ENCODE measurements at places on chromosomes 11 and 22.

- peak; percentile 25 for DNase-seq
These were observed 71.8 kb downstream of the UBASH3B start for GRCh38 chr11:122727101-122727929.

DNA sequence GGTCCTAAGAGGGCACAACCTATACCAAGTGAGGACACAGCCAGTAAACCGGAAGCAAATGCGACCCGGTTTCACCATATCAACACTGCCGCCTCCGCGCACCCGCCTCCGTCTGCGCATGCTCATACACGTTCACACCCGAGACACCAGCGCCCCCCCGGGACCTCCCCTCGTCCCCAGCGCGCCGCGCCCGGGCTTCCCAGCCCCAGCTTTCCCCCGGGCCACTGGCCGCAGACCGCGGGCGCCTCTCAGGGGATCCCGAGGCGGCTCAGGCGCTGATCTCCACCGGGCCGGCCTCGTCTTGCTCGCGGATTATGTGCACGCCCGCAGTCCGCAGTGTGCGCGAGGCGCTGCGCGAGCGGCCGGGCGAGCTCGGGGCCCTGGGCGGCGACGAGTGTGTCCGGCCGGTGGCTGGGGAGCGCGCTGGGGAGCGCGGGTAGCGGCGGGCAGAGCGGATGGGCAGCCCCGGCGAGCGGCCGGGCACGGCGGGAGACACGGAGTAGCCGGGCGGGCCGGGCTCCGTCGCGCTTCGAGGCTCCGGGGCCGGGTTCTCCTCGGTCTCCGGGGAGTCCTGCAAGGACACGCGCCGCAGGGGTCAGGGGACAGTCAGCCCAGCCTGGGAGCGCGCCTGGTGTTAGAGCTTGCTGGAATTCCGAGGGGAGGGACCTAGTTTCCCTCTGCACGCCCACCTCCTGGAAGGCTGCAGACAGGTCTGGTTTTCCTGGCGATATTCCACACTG, 2.0 kb downstream of the HEPN1 start:
- no peak for DNase-seq

- DNase-seq = no peak
These were observed 53.4 kb upstream of the CCND1 start for GRCh38 chr11:69587454-69588090.

DNA sequence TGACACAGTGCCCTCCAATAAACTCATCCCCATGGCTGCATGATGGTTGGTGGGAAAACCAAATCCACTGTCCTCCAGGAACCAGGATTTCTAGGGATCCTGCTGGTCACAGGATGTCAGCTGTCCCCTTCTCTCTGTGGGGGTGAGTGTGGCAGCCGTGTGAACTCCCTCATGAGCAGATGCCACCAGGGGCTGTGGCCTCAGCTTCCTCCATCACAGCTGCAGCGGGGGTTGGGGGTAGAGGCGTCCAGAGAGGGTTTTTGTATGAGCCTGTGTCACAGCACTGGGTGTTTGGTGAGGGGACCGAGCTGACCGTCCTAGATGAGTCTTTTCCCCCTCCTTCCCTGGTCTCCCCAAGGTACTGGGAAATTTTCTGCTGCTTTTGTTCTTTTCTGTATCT, 26.4 kb downstream of the IGLL5 start:
- no peak for DNase-seq

DNA sequence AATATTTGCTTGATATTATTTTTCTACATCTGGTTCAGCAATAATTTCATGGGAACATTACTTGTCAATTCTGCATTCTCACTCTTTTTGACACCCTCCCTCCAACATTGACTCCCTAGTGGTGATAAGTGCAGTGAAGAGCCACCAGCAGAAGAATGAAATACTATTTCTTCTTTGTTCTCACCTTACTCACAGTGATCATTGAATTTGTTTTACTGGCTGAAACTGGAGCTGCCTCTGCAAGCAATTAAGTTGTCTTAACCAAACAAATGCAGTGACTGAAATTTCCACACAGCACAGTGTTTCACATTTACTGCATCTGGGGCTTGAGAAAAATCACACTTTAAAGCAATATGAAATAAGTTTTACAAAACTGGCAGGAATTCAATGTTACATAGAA, 189.8 kb downstream of the JRKL start:
- no peak for DNase-seq

DNA sequence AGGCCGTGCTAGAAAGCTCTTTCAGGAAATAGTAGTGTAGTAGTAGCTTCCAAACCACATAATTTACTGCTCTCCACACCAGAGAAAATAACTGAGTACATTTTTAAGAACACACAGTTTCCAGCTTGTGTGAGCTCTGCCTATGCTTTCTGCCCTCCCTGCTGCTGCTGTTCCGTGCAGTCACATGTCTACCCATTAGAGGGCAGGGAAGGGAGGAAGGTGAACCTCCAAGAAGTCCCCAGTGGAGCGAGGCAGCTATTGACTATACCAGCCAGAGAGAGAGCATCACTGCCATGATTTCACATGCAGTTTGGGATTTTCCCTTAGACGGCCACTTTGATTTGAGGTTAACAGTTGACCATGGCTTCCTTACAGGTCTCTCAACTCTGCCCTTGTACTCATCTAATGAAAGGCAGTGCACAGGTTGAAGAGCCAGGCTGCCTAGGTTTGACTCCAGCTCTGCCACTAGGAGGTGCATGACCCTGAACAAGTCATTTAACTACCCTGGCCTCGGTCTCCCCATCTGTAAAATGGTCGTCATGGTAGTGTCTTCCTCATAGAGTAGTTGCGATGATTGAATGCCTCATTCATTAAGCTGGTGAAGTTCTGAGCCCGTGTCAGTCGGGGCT, 19.7 kb upstream of the CTTN start:
- DNase-seq = no peak

- peak; percentile 66 for DNase-seq
These were observed 38.6 kb downstream of the ETS1 start for GRCh38 chr11:128548649-128549255.

DNA sequence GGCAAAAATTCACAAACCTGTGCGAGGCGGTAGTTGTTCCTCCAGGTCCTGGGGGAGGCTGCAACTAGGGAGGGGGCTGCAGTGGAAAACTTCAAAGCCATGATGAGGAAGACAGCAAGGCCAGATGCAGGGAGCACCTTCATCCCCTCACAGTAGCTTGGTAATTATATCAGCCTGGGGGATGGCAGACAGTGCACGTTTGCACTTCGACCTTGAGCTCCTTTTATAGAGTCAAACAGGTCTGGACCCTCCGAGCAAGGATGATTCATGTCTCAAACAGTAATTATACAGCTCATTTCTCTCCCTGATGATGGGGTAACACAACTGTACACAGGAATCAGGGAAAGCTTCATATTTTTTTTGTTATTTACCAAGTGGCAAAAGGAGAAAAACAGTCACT, at the start of gene MMP20:
Gene MMP20, minus strand, starts transcription at position 156 of the 400 bp plus-strand sequence. Its CDS starts 13 bp downstream, at position 143.
- DNase-seq = no peak

DNA sequence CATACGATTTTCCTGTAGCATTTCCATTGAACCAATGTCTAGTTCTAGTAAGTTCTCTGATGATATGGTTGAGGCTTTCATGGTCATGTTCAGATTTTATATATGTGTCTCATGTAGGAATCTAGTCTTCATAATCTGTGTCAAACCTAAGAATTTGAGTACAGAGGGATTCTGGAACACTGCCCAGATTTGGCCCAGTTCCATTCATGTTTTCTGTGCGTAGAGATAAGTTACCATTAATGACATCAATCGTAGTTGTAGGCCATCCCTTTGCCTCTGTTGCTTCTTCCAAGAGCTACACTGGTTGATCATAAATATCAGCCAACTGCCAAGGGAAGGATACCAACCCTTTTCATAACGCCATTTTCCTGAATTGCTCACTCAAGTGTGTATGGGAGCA, 23.3 kb downstream of the ST3GAL4 start:
- DNase-seq = no peak

DNA sequence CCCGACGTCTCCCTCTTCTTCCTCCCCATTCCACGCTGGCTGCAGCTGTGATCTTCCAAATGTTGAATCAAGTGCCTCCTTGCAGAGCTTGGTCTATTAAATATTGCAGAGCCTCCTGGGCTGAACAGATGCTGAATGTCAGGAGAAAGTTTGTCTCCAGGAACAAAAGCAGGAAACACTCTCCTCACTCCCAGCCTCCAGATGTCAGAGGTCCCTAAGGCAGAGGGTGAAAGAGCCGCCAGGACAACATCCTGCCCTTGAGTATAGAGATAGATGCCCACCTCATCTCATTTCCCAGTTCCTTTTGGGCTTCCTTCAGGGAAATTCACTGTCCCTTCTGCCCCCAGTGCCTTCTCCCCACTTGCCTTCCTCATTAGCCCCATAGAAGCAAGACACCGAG, 40.8 kb upstream of the IGSF9B start:
- DNase-seq = no peak

DNA sequence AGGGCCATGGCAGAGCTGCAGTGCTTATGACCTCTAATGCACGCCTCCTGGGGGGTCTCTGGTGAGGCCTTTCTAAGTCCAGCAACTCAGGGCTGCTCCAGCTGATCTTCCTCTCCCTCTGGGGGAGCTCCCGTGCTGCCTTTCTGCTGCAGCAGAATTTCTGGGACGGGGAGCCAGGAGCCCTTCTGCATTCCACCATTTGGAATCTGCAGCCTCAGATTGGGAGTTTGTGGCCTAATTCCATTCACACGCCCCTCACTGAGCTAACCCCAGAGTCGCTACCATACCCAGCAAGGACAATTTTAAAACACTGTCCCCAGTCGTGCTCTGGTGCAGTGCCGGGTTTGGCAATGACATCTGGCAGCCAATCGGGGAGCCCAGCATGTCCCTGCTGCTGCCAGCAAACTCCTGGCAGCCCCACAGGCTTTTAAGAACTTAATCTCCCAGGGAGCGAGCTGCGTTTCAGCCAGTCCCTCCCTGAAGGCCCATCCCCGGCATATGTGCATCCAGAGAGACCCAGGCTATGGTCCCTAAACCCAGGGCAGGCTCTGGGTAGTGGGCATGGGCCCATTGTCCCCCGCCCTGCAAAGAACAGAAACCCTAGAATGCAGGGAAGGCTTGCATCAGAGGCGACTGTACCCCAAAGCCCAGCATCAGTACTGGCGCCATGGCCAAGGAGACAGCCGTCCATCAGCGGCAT, 4.7 kb downstream of the SHANK2 start:
- DNase-seq = no peak

DNA sequence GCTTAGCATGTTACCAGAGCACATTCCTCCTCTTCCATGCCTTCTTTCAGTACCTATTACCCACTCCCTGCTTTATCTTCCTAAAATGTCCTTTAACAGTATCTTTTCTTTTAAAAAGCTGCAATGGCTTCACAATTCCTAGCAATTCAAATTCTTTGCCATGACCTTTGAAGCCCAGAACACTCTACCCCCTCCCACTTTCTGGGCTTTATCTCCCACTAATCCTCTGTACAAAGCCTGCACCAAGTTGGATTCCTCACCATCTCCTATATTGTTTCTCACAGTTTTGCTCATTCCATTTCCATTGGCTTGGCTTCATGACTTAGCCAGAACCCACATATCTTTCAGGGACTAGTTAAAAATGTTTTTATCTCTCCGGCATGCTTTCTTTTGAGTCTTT, 80.9 kb downstream of the FAM76B start:
- DNase-seq = no peak

GRCh38 chr22:37406441-37407235, 20.6 kb downstream of the ELFN2 start:
- DNase-seq = no peak

DNA sequence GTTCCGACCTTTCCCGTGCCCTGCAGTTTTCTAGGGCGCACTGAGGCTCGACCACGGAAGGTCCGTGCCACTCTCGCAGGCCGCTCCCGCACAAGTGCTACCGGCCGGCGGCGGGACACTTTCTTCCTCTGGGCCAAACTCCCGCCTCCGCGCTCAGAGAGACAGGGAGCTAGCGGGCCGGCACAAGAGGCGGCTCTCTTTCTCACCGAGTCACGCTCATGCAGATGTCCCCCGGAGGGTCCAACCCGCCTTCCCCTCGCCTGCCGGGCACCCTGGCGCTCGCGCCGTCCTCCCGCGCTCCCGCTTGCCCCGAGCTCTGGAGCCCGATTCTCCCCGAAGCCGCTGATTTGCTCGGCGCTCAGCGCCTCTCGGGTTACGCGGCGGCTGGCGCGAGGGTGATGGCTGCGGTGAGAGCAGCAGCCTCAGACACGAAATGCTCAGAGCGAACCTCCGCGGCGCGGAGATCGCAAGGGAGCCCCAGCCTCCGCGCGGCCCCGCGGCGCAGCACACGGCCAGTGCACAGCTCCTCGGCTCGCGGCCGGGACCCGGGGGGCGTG, 1.0 kb downstream of the LMO1 start:
- peak; percentile 33 for DNase-seq

GRCh38 chr22:50708474-50708873, 29.5 kb upstream of the ACR start:
- DNase-seq = no peak

DNA sequence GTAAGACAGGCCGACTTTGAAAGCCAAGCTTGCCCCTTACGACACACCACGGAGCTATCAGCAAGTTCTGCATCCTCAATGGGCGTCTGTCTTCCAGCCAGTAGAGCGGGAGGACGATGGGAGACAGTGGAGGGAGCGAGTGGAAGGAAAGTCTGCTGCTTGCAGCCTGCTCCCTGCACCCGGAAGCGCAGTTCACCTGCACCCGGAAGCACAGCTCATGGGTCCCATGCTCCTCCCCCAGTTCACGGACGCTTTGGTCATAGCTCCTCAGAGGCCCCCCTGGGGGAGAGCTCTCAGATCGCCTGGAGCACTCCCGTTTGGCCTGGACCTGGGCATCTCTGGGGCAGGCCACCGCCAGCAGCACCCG, 51.3 kb downstream of the FBLN1 start:
- no peak for DNase-seq

- DNase-seq = no peak
These were observed 4.1 kb downstream of the AQP11 start for GRCh38 chr11:77593883-77594282.

GRCh38 chr11:41189701-41190436, 269.6 kb downstream of the LRRC4C start:
- no peak for DNase-seq

DNA sequence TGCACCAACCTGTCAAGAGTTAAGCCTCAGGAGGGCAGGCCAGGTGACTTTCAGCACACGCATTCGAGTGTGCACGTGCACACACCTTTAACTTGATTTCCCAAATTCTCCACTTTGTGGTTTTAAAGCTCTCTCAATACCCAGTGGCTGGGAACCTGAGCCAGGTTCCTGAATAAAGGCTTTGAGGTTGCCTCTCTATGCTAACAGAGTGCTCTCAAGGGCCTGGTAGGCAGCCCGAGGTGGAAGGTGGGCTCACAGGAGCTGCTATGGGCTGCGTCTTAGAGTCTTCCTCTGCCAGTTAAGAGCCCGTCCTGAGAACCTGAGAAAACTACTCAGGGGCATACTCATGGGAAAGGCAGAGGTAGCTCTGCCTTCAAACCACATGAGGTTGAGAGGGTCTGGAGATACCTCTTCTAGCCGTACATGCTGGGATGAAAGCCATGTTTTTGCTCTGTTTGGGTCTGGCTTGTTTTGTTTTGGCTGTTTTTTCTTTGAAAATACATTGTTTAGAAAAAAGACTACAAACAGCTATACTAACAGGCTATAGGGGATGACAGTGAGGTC, 11.6 kb upstream of the SERPIND1 start:
- no peak for DNase-seq

- no peak for DNase-seq
These were observed 119.8 kb upstream of the ANO1 start for GRCh38 chr11:69958308-69958707.
